Stimulated activated CD4-positive, alpha-beta T cell treated with anti-CD3 and anti-CD28 coated beads, Interleukin-1b, Interleukin-23, amount 100 ng/mL, for 1 hour (primary cell): ENCODE measurements at places on chromosomes 4 and X.

GRCh38 chr4:188008377-188008776 lies 12.8 kb downstream of the ZFP42 start:
- no peak for DNase-seq

DNA sequence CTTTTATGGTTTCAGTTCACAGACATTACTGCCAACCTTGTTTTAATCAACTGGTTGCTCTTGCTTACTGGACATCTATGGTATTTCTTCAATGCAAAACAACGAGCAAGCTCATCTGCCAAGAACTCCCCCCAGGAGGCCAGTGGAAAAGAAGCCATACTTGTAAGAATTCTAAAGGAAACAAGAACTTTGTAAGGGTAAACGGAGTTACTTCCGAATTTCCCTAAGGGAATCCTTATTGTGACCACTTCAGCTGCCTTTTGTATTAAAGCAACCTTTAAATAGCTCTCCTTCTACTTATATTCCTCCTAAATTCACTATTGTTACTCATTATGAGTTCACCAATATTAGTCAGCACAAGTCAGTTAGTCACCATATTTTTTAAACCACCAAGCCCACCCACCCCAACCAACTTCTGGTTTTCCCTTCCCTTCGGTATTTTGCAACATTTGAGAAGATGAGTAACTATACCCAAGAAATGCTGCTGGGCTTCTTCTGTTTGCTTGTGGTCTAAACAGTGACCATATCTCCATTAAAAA lies 602.8 kb upstream of the DIPK2B start:
- DNase-seq = no peak

DNA sequence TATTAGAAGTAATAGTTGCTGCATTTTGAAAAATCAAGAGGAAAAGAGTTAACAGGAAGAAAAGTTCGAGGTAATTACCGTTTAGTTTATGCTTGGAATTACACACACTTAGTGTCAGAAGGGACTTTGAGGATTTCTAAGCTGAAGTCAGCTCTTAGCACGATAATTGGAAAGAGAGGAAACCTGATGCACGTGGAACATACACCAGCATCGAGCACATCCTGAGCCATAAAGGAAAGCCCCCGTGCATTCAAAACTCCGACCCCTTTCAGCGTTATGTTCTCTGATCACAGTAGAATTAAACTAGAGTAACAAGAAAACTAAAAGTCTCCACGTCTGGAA lies 400 bp upstream of the PAQR3 start:
- DNase-seq = no peak

DNA sequence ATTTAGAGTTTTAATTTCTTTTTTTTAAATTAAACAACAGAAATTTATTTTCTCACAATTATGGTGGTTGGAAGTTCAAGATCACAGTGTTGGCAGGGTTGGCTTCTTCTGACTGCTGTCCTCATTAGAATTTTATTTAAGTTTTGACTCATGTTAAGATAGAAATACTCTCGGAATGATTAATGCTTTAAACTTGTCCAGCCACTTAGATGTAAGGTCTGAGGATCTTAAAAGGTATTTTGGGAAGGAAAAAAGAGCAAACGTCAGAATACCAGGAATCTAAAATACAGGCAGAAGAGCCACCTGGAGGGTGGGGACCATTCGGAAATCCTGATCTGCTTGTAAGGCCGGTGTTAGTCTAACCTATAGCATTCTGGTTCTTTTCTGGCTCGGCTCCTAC lies 423.0 kb upstream of the MAGEB2 start:
- no peak for DNase-seq

DNA sequence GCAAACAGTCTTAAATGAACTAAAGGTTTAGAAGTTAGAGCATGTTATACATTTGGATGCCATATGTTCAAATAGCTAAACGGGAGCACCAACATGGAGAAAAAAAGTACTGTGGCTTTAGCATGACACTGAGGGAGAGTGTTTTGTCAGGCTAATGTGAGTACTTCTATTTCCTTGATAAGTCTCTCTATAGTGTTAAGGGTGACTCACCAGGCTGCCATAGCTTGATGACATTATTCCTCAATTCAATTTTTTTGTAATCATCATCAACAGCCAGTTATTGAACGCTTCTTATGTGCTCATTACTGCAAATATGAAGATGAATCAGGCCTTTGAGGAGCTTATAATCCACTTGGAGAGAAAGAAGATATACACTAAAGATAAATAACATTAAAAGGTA lies 211.4 kb upstream of the GPR101 start:
- DNase-seq = no peak

DNA sequence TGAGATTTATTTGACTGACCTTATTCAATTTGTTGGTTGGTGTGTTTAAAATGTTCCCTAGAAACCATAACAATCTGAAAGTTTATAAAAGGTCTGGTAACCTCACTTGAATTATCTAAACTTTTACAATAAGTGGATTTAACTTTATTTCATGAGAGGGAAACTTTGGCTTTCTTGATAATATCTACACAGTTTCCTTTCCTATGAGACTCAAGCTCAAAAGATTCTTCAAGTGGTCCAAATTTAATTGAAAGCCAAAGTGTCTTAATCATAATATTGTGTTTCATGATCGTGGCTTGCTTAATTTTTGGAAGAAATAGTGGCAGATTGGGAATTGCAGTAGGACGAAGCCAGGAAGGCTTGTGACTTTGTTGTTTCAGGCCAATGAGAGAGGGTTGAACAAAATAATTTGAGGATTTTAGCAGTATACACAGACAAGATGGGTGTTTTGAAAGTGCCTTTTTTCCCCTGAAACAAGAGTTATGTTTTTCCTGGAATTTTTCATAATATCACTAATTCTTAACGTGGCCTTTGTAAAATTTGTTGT lies 55.0 kb downstream of the PHEX start:
- DNase-seq = no peak

DNA sequence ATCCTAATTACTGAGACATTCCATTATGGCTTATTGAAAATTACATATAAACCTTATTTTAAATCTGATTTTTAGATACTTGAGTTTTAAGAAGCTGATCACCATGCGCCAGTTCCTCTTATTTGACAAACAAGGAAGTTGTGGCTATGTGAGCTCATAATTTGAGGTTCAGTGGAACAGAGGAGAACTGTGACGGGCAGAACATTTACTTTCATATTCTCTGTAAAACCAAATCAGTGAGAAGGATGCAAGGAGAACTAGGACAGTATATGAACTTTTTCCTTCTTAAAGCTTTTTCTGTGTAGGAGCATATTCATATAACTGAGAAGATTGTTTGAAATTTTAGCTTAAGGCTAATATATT lies 25.3 kb downstream of the STIM2 start:
- no peak for DNase-seq

- no peak for DNase-seq
These were observed 65.7 kb upstream of the ADAD1 start for GRCh38 chr4:122313006-122313646.

DNA sequence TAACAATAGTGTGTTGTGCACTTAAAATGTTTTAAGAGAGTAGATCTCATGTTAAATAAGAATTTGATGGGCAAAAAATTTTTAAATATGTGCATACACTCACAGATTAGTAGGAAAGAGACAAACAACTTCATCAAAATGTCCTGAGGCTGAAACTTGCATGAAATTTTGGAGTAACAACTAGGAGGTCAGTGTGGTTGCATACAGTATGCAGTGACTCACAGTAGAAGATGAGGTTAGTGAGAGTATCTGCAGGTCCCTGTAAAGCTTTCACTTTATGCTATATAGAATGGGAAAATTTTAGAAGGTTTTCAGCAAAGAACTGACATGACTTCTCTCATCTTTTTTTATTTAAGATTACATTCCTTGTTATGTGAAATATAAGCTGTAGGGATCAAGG lies 453.1 kb upstream of the KLHL4 start:
- DNase-seq = no peak

GRCh38 chr4:72895408-72895807 lies 174.1 kb downstream of the COX18 start:
- DNase-seq = no peak

DNA sequence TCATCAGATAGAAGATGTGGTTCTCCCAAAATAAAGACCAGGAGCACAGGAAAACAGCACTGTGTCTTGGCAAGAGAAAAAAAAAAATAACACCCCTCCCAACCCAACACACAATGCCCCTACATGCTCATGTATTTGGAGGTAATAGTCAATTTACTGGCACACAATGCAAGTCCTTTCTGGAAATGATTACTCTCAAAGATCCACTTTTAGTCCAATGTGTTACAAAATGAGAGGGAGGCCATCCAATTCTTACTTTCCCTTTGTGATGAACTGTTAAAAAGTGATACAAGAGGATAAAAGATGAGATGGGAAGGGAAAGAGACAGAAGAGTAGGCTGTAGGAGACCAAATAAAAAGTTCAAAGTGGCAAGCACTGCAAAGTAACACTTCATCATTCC lies 180.3 kb upstream of the DKK2 start:
- DNase-seq = no peak

GRCh38 chrX:10512258-10512657 lies 108.1 kb downstream of the MID1 start:
- no peak for DNase-seq

- no peak for DNase-seq
These were observed 26.9 kb downstream of the UTP14A start for GRCh38 chrX:129932821-129933321.

- DNase-seq = no peak
These were observed 186.9 kb downstream of the STK32B start for GRCh38 chr4:5238173-5238572.

GRCh38 chr4:80073473-80074008 lies 512 bp upstream of the ANTXR2 start:
- no peak for DNase-seq

DNA sequence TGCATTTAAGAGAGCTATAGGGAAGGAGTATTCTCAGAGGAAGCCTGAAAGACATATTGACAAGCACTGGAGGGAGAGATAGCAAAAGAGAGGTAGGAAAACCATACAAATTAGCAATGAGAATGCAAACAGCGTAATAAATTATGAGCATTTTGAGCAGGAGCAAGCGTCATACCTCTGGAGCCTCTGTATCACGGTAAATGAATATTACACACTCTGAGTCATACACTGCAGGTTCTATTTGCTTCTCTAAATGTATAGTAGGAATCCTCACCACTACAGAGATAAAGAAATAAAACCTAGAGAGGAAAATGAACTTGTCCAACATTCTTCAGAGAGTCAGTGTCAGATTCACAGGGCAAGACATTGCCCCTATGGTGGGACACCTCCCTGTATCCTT lies 46.4 kb upstream of the GABRE start:
- no peak for DNase-seq

DNA sequence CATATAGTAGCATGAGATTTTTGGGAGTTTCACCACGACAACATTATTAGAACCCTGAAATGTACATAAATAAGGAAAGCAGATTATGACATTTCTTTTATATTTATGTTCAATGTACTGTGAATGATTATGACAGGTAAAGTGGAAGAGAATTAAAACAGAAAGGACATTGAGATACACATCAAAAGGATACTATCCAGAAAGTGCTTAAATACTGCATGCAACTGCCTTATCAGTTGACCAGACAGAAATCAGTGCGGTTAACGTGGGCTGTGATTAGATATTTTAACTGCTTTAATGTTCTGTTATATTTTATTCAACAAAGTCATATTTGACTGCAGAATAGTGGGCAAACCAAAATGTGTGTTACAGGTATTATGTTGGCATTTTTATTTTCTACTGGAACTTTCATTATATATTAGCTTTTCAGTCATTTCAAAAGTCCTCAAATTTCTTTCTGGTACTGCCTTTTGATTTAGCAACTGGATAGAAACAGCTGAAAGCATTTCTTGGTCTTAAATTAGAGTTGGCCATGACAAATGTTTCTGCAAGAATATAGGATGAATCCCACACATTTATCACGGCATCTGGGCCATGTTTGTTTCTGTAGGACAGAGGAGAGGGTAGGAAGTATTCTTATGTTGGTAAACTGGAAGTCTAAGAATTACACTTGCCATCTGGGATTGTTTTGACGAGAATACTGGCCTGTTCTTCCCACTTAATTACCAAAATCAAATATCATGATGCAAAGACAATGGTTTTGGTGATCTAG lies 255.2 kb downstream of the SLC39A8 start:
- DNase-seq = no peak

DNA sequence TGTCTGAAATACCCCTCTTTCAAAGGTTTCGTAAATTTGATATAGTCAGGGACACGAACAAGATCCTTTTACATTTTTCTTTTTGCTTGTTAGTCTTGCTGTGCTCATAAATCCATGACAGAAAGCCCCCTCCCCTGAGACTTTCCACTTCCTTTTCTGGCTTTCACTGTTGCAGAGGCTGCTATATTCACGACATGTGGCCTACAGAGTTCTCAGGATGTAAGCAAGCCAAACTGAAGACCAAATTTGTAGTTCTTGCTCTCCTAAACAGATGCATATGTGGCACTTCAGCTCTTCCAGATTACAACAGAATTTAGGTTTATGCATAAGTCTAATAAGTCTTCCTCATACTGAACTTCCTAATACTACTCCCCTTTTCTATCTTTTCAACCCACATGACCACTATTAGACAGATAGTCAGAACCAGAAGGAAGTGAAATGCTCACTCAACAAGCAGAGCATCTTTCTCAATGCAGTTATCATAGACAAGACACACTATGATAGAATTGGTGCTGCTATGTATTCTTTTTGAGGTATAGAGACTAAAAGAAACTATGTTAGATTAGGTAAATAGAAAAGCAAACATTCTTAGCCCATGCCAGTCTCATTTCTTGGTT lies 15.0 kb downstream of the BTK start:
- DNase-seq = no peak

DNA sequence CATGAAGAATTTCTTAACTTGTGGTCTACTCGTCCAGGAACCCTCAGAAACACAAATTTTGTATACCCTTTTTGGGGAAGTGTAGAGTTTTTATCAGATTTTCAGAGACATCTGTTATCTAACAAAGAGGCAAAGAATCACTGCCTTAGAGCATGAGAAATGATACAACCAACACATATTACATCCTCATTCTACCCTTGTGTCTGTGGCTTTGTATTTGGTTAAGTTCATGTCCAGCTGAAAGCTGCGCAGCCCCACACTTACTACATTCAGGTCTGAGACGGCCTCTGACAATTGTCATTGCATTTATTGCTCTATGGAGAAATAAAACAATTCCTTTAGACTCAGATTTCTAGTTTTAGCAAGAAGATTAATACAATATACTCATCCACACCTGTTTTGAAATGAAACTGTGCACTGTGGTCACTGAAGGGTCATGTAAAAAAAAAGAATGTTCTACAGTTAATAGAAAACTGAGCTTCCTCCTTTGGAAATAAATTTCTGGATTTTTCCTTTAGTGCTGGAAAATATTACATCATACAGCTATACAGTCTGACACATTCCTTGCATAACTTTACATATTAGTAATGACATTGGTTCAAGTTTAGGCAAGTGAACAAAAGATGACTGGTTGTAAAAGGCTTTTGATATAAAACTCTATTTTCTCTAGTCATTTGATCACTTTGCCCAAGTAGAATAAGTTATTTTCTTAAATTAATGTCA lies 39.8 kb downstream of the GLRB start:
- DNase-seq = no peak

DNA sequence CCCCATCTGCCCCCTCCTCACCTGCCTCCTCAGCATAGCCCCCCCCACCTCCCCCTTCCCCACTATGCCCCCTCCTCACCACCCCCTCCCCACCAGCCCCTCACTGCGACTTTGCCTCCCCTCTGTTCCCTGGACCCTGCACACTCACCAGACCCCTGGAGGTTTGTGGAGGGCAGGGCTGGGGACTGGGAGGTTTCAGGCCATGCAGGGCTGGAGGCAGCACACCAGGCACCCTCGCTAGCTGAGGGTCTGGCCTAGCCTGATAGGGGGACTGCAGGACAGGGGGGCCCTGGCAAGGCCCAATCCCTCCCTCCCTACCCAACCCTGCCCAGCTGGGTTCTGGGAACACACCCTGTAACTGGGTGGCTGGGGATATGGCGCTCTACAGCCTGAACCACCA lies 28.0 kb downstream of the TACC3 start:
- no peak for DNase-seq
